ENCODE measurements at places on chromosomes 16 and 17. TPM values are rescaled to one million over a fixed set of nuclear protein-coding genes. Genes with fewer than 3 reads are reported as not detected.

DNA sequence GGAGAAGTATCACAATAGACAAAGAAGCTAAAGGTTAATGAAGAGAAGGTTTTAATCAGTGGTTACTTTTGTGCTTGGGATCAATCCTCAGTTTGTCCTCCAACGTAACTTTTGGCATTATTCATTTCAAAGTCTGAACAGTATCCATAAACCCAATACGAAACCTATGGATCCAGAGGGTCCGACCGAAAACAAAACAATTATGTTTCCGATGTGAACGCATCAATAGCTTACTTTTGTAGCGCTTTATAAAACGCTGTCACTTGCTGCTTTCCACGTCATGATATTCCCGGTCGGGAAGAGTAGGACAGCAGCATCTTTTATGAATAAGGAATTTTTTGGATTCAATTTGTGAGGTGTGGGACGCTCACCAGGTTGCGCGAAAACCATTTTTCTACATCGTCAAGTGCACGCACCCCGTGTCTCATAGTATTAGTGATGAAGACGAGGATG, 383.8 kb downstream of the ZFHX3 start:
- no peak for DNase-seq

Gene SPATA22
- total RNA-seq: not detected

GRCh38 chr16:1502092-1503004, 9.2 kb downstream of the TELO2 start:
- no peak for DNase-seq

Gene CDH5
- 1,376 TPM for total RNA-seq

DNA sequence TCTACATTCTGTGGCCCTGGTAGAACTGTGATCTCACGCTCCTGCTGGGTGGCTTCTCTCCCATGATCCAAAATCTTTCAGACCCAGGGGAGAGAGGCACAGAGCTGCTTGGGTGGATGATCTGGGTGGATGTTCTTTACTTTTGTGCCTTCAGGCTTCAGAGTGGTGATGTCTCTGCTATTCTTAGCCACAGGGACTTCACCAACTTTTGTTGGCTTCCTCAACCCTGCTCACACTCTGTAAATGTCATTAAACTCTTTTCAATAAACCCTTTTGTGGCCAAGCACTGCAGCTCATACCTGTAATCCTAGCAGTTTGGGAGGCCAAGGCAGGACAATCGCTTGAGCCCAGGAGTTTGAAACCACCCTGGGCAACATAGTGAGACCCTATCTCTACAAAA, 7.6 kb downstream of the CLEC10A start:
- no peak for DNase-seq

DNA sequence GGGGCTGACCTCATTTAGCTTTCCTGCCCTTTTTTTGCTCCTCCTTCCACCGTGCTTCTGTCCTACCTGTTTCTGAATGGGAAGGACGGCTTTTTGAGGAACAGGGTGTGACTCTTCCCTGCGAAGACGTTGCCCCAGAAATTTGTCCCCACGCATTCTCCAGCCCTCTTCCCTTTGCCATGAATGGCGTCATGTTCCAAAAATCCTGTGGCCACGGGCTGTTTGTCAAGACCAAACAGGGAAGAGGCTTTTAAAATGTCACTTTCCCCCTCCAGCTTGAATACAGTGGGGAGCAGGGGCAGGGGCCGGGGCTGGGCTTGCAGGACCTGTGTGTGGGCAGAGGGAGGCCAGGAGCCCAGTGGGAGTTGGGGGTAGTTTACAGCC, 13.9 kb downstream of the MPRIP start:
- no peak for DNase-seq

Gene MC1R
- 2.8 TPM for total RNA-seq

DNA sequence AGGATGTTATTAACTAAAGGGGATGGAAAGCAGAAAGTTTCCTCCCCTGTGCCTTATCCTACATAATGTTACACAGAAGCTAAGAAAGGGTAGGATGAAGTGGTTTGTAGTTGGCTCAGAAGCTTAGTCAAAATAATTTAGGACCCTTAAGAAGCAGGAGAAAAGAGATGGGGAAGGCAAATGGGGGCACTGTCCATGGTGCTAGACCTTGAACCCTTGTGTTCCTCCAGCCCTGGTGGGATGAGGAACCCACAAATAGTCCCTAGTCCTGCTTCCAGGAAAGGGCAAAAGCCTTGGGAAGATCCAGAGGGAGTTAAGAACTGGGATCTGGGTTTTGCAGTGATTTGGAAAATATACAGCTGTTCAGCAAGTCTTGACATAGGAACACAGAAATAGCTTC, 54.5 kb downstream of the SLC5A11 start:
- no peak for DNase-seq

GRCh38 chr17:38910325-38910724, 15.1 kb upstream of the LASP1NB start:
- no peak for DNase-seq

Gene ENPP7
- not detected for total RNA-seq

DNA sequence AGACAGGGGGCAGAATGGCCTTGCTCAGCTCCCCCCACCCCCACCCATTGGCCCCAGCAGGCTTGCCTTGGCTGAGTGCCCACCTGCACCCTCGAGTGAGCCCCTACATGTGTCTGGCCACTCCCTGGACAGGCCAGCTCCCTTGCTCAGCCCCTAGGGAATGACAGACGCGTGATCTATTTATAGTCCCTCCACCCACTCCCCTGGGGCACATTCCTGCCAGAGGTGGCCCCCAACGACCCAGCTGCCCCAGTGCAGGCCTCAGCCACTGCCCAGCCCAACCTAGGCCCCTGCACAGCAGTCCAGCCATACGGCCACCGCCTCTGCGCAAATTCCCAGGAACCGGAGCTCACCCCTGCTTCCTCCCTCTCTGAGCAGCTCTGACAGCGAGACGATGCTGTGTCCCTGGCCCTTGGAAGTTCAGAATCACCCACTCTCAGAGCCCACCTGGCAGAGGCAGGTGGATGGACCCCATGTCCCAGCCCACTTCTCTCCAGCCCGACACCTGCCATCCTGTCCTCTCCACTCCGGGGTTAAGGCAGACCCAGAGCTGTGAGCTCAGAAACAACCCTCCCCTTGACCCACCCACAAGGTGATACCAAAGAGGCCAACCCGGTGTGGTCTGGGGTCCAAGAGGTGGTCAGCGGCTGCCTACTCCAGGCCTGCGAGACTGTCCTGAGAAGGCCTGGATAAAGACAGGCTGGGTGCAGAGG, 11.5 kb upstream of the P2RX1 start:
- no peak for DNase-seq

GRCh38 chr16:9033125-9033830, 58.2 kb upstream of the HAPSTR1 start:
- DNase-seq: no peak

Gene CCL17
- not detected for total RNA-seq

DNA sequence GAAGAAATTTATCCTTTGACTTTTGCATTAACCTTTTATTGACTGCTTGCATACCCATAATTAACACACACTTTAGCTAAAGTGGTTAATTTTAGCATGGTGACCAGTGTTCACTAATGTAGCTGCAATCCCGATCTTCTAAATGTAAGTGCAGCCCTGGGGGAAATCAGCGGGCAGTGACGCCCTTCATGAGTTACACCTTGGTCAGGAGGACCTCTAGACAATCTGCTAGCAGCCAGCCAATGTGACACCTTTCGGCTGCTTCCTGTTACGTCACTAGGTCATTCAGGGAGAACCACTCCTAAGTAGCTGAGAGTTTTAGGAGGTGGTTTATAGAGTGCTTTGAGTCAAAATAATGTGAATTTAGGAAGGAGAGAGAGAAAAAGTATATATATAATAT, 180.5 kb downstream of the IRX3 start:
- DNase-seq: no peak

GRCh38 chr16:30882429-30883310, 11.2 kb downstream of the BCL7C start:
- DNase-seq: no peak

DNA sequence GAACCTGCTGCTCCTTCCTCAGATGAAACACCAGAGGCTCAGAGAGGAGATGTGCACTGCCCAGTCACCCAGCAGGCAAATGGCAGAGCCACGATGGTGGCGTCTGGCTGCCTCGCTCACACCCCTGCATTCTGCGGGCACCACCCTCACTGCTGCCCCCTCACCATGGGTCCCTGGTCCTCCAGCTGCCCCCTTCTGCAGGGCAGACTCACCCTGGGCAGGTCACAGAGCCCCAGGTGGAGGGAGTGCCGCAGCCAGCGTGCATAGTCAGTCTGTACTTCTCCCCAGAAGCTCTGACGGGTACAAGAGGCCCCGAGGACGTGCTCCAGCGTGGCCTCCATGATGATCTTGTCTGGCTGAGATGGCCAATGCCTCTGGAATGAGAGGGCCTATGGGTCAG, 52.9 kb downstream of the RMI2 start:
- DNase-seq: no peak

GRCh38 chr16:72216767-72217166, 44.8 kb upstream of the PMFBP1 start:
- DNase-seq: no peak

DNA sequence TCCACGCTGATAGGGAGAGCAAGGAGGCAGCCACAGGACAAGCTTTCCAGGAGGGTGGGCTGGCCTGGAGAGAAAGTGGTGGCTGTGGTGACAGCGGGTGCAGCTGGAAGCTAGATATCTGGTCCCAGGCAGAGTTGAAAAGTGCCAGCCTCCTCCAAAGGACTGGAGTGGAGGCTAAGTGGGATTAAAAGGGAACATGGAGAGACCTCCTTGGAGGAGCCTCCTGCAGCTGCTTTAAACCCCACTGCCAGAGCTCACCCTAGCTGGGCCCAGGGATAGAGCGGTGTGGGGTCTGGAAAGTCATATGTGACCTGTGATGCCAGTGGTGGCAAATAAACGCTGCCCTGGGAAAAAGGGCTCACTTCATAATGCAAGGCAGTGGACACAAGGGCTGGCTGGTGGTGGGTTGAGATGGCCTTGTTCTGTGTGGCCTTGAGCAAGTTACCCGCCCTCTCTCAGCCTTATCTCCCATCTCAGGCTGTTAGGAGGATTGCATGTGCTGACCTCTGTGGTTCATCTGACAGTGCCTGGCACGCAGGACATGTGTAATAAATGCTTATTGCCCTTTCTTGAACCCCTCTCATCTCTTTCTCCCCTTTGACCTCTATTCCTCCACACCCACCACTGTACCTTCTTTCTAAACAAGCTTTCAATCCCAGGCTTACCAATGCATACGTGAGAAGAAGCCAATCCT, 61.0 kb upstream of the LGALS9 start:
- no peak for DNase-seq

- DNase-seq: no peak
These were observed at the start of gene ZBTB4 for GRCh38 chr17:7479213-7480088. ZBTB4 (minus strand) TSS chr17:7479631; CDS start chr17:7466801, 12,830 bp downstream.

DNA sequence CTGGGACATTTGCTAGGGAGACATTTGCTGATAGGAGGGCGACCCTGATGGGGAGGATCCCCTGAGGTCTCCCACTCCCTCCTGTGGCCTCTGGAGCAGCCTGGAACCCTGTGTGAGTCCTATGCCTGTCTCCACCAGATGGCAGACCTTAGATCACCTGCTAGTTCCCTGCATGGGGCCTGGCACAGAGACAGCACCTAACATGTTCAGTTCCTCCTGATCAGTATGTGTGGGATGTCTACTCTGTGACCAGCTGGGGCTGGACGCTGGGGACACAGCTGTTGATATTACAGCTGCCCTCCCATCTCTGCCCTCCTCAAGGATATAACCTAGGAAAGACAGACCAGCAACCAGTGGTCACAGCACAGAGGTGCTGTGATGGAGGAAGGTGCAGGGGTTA, 1.1 kb upstream of the ADCY7 start:
- DNase-seq: no peak

DNA sequence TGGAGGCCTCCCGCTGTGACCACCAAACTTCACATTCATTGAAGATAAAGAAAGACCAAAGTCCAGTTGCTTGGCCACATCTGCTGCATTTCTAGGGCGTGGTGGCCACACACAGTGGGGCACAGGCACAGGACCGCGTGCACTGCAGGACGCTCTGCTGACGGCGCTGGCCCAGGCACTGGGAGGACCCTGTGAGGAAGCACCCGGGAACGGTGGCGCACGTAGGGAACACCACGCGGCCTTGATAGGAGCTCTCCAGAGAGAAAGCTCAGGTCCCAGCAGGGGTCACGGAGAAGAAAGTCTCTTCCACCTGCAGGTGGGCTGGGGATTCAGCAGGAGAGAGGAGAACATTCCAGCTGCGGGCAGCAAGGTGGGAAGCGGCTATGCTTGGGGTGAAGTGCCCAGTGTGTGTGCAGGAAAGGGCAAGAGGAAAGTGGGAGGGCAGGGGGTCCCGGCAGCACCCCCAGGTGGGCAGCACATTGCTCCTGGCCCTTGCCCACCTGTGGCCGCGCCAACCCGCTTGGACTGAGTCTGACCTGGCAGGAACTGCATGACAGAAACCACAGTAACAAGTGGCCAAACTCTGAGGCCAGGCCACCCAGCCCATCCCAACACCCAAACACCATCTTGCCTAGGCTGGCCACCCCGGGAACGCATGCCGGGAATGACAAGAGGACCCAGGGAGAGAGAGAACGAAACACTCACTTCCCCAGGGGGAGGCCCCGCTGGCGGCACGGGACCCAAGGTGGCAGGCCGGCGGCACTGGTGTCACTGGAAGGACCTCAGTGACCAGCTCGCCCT, 32.8 kb downstream of the TBC1D16 start:
- no peak for DNase-seq

GRCh38 chr17:13698832-13699231, 97.1 kb upstream of the HS3ST3A1 start:
- DNase-seq: no peak

GRCh38 chr16:27945233-27945973, 118.1 kb downstream of the GSG1L start:
- no peak for DNase-seq

DNA sequence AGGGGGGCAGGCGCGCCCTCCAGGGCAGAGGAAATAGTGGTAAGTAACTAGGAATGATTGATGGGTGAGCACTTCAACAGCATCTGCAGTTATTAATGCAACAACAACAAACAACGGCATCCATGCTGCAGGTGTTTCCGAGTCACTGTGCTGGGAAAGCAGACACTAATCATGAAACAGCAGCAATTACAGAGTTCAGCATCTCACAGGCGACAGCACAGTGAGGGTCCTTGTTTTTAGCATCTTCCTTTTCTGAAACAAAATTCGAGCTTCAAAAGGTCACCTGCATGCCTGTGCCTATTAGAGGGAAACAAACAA, 191.9 kb downstream of the SLC39A11 start:
- DNase-seq: no peak

DNA sequence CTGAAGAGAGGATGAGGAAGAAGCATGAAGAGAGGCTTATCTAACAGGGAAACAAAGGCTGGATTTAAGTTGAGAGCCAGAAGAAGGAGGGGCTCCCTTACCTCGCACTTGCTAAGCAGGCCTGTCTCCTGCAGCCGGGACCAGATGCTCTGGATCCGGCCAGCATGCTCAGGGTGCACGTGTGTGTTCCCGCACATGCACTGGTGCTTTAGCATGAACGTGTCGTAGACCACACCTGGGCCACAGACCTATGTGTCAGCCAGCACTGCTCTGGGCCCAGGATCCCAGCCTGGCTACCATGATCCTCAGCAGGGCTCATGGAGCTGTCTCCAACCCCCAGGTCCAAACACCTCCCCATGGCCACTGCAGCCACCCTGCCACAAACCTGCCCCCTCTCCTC, 14.4 kb downstream of the G6PC3 start:
- no peak for DNase-seq
